HepG2 (cell line): ENCODE measurements at places on chromosomes 2 and 18.

- DNase-seq, result no peak
Measured at GRCh38 chr2:162261032-162261945, 18.0 kb upstream of the FAP start.

GRCh38 chr2:1676913-1677820 lies 67.1 kb downstream of the PXDN start:
- DNase-seq, result no peak

DNA sequence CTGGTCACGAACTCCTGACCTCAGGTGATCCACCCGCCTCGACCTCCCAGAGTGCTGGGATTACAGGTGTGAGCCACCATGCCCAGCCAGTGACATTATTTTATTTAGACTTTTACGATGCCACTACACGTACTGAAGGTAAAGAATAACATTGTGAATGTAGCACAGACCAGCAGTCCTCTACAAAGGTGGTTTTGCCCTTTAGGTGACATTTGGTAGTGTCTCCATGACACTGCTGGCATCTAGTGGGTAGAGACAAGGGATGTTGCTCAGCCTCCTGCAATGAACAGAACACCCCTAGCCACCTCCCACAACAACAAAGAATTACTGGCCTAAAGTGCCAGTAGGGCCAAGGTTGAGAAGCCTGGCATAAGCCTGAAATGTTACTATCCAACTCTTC lies 69.5 kb downstream of the MYOM1 start:
- DNase-seq, result no peak

- no peak for DNase-seq
Measured at GRCh38 chr18:74328206-74328605, 12.6 kb downstream of the C18orf63 start.

DNA sequence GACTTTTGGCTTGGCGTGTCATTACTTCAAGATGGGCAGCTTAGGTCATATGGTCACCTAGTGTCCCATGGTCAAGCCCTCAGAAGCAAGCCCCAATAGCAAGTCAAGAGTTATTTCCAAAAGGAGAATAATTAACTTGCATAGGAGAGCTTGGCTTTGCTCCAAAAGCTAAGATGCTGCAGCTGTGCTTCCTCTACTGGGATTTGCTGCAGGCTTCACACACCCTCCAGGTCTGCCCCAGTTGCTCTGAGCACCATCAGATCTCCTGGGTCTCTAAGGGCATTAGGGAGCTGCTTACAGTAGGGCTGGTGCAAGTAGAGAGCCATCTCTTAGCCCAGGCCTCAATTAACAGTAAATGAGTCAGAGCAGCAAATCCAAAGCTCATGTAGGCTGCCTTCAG lies 46.6 kb downstream of the THUMPD2 start:
- no peak for DNase-seq

GRCh38 chr2:49972699-49973098 lies 818.4 kb upstream of the FSHR start:
- no peak for DNase-seq

DNA sequence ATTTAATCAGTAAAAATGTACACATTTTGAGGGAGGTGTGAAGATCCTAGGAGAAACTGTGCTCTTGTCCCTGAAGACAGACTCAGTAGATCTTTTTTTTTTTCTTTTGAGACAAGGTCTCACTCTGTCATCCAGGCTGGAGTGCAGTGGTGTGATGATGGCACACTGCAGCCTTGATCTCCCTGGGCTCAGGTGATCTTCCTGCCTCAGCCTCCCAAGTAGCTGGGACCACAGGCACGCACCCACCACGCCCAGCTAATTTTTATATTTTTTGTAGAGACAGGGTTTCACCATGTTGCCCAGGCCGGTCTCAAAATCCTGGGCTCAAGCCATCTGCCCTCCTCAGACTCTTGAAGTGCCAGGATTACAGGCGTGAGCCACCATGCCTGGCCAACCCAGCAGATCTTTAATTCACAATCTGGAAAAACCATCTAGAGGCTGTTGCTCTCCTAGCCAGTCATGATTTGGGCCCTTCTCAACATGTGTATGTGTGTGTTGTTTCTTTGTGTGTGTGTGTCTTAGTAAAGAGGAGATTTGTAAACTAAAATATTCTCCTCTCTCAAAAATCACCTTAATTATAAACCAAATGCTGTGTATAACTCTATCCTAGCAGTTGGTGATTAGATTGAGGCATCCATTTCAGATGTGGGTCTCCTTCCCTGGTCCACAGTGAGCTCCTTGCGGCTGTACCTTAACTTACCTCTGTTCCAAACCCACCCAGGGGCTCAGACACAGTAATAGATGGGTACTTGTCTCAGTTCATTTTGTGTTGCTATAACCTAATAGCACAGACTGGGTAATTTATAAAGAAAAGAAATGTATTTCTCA lies 3.9 kb upstream of the MYCN start:
- DNase-seq, result no peak

DNA sequence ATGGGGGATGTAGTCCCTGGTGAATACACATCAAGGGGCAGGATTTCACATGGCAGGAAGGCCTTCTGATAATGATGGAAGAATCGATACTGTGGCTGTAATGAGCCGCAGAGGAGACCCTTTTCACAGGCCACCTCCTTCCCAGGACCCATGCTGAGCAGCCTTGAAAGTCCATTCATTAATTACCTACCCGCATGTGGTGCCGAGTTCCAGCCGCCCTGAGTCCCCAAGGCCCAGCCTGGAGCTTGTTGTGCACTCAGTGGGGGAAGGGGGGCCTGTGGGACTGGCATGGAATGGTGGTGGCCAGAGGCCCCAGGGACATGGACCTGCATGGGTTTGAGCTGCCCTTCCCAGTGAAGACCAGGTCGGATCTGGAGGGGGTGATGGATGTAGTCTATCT lies 25.5 kb downstream of the ASB18 start:
- no peak for DNase-seq

DNA sequence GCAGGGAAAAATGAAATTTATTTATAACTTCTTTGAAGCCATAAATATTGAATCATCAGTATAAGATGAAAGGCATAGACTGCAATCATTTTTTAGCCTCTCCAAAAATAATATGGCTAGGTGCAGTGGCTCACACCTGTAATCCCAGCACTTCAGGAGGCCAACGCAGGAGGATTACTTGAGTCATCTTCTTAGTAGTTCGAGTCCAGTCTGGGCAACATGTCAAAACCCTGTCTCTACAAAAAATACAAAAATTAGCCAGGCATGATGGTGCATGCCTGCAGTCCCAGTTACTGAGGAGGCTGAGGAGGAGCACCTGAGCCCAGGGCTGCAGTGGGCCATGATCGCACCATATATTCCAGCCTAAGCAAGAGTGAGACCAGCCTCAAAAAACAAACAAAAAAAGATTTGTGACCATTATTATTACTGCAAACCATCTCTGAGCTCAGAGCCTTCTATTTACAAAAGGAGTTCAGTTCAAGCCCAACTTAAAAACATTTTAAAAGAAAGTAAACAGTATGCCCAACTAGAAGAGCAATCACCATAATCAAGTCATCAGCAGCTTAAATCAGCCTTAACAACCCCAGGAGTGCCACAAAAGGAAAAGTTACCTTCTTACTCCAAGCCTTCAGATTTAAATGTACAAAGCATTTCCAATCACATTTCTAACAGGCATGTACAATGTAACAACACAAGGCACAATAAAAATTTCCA lies 37.5 kb downstream of the KCNG3 start:
- DNase-seq, result no peak

- no peak for DNase-seq
Measured at GRCh38 chr18:58088691-58089065, 44.7 kb downstream of the NEDD4L start.

DNA sequence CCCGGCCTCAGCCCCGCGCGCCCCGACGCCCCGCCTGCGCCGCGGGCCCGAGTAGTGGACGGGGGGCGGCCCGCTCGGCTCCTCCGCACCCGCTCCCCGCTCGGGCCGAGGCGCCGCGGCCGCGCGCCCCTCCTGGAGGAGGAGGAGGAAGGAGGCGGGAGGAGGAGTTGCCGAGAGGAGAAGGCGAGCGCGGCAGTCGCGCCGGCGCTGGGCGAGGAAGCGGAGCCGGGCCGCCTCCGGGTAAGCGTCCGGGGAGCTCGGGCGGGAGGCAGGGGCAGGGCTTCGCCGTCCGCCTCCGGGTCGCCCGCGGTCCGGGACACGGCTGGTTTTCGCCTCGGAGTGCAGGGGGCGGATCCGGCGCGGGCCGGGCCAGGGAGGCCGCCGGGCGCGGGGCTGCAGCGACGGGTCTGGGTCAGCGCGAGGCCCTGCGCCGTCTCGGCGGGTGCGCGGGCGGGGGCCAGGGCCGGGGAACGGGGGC lies at the start of gene SOCS6:
Gene SOCS6, plus strand, starts transcription at position 195 of the 478 bp plus-strand sequence. CDS start 35,624 bp downstream, outside the sequence.
- no peak for DNase-seq

- DNase-seq, result no peak
Measured at GRCh38 chr2:23420091-23420839, 35.3 kb downstream of the KLHL29 start.

DNA sequence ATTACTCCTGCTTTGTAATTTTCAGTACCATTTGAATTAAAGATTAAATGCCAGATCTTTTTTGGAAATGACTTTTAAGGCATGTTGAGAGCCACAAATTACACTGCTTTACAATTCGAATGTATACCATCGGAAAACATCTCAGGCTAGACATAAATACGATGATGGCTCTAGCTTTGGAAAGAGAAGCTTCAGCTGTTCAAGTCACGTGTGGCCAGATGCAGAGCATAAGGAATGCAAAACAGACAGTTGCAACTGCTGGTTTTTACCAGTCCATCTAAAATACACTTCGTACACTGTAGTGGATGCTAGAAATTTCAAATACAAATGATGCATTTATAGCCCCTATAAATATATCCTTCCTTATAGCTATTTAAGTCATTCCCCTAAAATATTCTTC lies 8.0 kb downstream of the ZNF516 start:
- no peak for DNase-seq

DNA sequence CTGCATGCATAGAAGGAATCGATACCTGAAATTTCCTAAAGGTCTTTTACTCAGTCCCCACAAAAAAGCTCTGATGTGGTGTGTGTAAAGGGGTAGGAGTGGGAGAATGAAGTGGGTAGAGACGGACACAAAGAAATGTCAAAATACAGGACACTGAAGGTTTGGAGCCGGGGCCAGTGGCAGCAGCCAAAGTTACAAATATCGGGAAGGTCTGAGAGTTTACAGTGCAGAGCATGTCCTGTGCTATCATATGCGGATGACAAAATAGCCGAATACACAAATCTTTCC lies 89.9 kb upstream of the STON1 start:
- no peak for DNase-seq

DNA sequence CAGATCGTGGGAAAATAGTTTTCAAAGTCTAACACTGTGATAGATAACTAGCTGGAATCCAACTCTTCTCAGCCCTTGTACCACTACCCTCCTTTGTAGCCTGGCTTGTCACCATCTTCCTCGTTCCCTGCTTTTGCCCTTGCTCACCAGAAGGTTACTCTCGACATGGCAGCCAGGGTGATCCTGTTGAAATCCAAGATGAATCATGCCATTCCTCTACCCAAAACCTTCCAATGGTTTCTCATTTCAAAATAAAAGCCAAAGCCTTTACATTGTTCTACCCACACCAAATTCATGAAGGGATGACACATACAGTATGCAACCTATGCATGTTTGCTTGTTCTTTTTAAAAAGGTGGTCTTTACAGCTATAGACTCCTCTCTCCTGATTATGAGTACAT lies 45.7 kb downstream of the STAT4 start:
- DNase-seq, result no peak

DNA sequence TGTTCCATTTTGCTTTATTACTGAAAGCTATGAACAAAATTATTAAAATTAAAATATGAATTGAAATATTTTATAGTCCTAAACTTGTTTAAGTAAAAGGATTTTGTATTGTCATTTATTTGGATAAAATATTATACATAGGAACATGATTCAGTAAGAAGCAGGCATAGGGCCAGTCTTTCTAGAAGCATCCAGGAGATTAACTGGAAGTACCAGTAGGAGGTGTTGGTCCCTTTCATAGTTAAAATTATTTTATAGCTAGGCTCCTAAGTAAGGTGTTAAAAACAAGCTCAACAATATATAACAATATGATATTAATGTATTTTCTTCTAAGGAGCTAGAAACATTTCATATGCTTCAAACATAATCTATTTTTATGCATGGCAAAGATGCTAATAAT lies 43.7 kb downstream of the FIGN start:
- DNase-seq, result no peak

DNA sequence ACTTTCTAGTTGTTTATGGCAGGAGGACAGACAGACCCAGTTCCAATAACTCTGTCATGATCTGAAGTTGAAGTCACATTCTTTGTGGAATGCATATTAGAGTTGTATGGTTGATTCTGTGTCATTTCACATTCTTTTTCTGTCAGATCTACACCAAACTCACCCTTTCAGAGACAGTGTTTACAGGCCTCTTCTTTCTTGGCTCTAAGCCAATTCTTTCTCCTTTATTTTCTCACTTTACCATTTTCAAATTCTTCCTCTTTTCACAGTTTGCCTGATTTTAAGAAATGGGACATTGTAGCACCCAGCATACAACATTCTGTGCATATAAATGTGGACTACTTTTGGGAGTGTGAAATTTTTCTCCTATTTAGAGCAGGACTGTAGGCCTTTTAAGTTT lies 103.7 kb downstream of the CCDC85A start:
- DNase-seq, result no peak

- DNase-seq, result no peak
Measured at GRCh38 chr2:169900686-169901085, 73.4 kb downstream of the UBR3 start.

GRCh38 chr18:52422985-52423601 lies 83.1 kb downstream of the DCC start:
- DNase-seq, result no peak

DNA sequence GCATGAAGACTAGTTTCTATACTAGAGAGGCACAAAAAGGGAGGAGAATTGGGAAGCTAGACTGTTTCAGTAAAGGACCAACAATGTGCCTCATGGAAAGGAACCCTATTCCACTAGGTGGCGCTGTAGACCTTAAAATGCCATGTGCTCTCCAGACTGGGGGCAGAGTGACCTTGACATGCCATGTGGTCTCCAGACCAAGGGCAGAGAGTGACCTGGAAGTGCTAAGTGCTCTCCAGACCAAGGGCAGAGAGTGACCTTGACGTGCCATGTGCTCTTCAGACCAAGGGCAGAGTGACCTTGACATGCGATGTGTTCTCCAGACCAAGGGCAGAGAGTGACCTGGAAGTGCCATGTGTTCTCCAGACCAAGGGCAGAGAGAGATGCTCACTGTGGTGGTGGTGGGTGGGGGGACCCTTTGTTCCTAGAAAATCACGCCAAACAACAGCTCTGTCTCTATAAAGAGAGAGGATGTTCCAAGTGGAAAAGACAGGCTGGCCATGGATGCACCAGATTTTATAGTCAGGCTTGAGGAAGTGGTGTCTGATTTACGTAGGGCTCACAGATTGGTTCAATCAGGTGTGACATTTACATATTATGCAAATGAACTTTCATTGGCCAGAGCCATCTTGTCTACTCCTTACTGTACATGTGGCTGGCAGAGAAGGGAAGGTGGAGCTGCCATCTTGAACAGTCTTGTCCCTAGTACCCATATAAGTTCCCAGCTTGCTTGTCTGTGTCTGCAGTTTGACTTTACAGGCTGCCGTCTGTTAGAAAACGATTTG lies 344.0 kb upstream of the DDX18 start:
- DNase-seq, result peak; percentile 69

- no peak for DNase-seq
Measured at GRCh38 chr2:88601286-88601685, 26.0 kb downstream of the EIF2AK3 start.
